ENCODE measurements at places on chromosomes 5 and 9.

GRCh38 chr9:134442486-134443173, 116.4 kb downstream of the RXRA start:
- no peak for DNase-seq
- H3K4me1 ChIP-seq = peaks cover 8% of the 10 kb centered on the region
- peaks cover 8% of the 10 kb centered on the region for H3K27me3 ChIP-seq
- H3K4me3 ChIP-seq = no peak overlapping the region
- H3K36me3 ChIP-seq = no peaks in the 10 kb centered on the region
- no peak overlapping the region for H3K27ac ChIP-seq

DNA sequence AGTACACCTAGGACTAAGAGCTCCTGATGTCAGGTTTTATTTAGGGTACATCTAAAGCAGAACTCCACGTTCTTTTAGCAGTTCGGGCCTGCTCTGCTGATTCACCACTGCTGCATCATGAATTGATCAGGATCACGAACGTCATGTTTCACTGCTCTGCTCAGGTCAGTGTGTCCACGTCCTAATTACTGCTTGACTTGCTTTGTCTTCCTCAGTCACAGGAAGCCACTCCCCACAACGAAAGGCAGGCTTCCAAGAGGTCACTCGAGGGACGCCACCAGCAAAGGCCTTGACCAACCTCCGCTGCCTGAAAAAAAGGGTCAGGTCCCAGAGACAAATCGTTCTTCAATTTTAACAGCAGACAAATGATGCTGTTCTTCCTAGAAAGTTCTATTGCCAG, 40.3 kb downstream of the CTNND2 start:
- no peak overlapping the region for H3K4me3 ChIP-seq
- H3K27ac ChIP-seq = no peak overlapping the region
- H3K4me1 ChIP-seq = no peaks in the 10 kb centered on the region
- DNase-seq = no peak
- no peaks in the 10 kb centered on the region for H3K36me3 ChIP-seq

DNA sequence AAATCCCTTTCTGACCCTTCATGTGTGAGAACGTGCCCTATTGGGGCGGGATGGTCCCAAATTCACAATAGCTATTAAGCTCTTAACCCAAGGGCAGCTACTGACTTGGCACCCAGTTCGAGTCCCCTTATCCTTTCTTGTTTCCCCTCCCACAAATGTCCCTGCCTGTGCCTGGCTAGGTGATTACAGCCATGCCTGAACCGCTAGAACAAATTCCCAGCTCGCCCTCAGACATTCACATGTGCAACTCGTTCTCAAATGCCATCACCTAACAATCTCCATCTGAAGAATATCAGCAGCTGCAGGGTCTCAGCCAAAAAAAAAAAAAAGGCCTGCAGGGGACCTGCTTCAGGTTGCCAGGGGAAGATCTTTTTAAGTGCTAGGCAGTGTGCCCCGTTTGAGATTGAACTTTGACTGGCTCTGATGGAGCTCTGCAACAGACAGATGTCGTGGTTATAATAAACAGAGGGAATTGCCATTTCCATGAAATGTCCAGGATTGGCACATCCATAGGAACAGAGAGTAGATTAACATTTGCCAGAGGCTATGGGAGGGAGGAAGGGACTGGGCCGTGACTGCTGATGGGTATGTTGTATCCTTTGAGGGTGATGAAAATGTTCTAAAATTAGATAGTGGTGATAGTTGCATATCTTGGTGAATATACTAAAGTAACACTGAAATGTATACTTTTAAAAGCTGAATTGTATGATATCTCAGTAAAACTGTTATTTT, 347.2 kb upstream of the WWC1 start:
- no peak overlapping the region for H3K4me3 ChIP-seq
- no peaks in the 10 kb centered on the region for H3K27me3 ChIP-seq
- no peaks in the 10 kb centered on the region for H3K36me3 ChIP-seq

DNA sequence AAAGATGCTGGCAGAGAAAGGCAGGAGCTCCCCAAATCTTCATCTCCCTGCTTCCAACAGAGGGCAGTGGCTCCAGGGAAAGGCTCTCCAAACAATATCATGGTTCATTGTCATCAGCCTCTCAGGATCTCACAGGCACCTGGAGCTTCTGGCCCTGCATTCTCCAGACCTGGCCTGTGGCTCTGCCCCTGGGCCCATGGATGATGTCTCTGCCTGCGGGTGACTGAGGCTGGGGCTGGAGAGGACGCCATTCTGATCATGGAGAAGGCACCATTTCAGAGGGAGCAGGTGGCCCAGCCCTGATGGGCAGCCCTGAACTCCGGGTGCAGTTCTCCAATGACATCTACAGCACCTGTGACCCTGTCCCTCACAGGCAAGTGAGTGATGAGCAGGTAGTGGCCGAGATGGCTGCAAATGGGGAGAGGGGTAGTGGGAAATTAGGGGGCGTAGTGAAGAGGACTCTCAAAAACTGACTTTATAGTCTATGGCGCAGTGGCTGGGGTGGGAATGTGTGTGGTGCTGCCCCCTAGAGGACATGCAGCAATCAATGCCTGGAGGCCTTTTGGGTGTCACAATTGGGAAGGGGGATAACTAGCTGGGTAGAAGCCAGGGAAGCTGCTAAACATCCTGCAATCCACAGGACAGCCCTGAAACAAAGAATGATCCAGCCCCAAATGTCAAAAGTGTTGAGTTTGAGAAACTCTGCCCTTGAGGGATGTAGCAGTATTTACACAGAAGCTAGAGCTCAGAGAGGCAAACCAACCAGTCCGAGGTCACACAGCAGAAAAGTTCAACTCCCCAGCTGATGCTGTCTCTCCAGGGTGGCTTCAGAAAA, 3.2 kb downstream of the SH3PXD2B start:
- DNase-seq = peak; percentile 51
- H3K4me1 ChIP-seq = peaks cover 56% of the 10 kb centered on the region
- peaks cover 5% of the 10 kb centered on the region for H3K36me3 ChIP-seq
- peak overlapping the region; percentile 75 for H3K27ac ChIP-seq

- peaks cover 5% of the 10 kb centered on the region for H3K27me3 ChIP-seq
- H3K4me3 ChIP-seq = no peak overlapping the region
- peak; percentile 22 for DNase-seq
Observed at GRCh38 chr5:174532455-174533453, 191.6 kb upstream of the MSX2 start.

DNA sequence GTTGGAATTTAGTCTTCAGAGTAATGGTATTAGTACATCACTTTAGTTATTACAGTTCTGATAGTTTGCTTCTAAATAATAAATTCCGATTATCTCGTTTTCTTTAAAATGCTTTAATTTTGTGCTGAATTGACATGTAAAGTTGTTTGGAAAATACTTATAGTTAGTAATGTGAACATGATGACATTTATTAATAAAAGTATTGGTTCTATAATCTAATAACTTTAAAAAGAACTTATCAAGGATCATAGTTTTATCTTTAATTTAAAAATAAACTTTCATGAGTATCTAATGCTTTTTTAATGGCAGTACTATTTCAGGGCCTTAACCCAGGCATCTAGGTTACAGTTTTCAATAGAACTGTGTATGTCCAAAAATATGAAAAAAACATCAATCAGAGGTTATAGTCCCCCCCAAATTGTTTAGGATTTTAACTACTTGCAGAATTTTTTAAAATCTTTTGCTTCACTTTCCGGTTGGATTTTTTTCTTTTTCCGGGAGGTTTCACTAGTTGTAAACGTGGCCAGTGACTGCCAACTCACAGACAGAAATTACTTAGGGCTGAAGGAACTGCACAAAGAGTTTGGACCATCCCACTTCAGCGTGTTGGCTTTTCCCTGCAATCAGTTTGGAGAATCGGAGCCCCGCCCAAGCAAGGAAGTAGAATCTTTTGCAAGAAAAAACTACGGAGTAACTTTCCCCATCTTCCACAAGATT, 680 bp downstream of the GPX8 start:
- peaks cover 4% of the 10 kb centered on the region for H3K36me3 ChIP-seq
- peaks cover 17% of the 10 kb centered on the region for H3K4me1 ChIP-seq
- DNase-seq = peak; percentile 38
- peak overlapping the region; percentile 81 for H3K27ac ChIP-seq
- H3K27me3 ChIP-seq = peaks cover 7% of the 10 kb centered on the region

DNA sequence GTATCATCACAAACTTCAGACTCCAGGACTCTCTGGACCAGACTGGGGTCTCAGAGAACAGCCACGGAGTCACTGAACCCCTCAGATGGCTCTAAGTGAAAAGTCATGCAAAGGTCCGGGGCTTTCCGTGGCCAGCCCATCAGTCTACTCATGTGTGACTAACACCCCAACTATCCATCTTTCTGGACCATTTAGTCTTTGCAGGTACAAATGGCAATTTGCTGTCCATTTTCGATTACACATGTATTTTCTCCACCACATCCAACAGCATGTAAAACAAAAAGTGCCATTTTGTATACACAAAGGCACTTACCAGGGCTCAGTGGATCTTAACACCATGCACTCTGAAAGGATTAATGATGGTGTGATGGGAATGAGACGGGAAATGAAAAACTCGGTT, 387.7 kb downstream of the BNC2 start:
- peaks cover 10% of the 10 kb centered on the region for H3K4me1 ChIP-seq
- no peak overlapping the region for H3K27ac ChIP-seq
- no peaks in the 10 kb centered on the region for H3K27me3 ChIP-seq
- H3K36me3 ChIP-seq = no peaks in the 10 kb centered on the region

DNA sequence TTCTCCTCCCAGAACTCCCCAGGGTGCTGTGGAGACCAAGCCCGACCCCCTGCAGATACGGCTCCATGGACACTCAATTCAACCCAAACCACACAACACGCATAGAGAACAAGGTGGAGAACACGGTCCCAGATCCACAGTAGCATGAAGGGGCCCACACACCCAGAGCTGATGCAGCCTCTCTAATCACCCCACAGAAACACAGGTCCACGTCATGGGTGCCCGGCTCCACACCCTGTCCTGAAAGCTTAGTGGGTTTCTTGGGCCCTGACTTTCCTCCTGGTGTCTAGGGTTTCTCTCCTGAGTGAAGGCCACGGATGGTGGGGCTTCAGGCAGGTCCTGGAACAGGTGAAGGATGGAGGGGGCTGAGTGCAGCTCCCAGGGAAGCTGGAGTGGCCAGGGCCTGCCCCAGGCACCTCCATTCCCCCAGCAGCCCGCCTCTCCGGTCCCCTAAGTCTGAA, 1.5 kb upstream of the SLC23A1 start:
- no peaks in the 10 kb centered on the region for H3K27me3 ChIP-seq
- no peak for DNase-seq
- no peak overlapping the region for H3K4me3 ChIP-seq
- no peaks in the 10 kb centered on the region for H3K36me3 ChIP-seq

- H3K27me3 ChIP-seq = no peaks in the 10 kb centered on the region
- H3K4me3 ChIP-seq = no peak overlapping the region
- peaks cover 11% of the 10 kb centered on the region for H3K4me1 ChIP-seq
- no peak for DNase-seq
- no peak overlapping the region for H3K27ac ChIP-seq
- H3K36me3 ChIP-seq = no peaks in the 10 kb centered on the region
Observed at GRCh38 chr9:9820436-9820835, 792.4 kb downstream of the PTPRD start.

- H3K36me3 ChIP-seq = no peaks in the 10 kb centered on the region
- H3K4me1 ChIP-seq = peaks cover 41% of the 10 kb centered on the region
- DNase-seq = peak; percentile 6
- peaks cover 100% of the 10 kb centered on the region for H3K27me3 ChIP-seq
- H3K27ac ChIP-seq = no peak within 1 kb of the TSS
Observed at GRCh38 chr9:77019236-77019925, at the start of gene FOXB2. Gene FOXB2, plus strand, starts transcription at chr9:77019655. Its CDS starts 0 bp downstream, at chr9:77019655.
